Renal pelvis (tissue), 12 donors: ENCODE measurements at places on chromosomes 1 and 21.

DNA sequence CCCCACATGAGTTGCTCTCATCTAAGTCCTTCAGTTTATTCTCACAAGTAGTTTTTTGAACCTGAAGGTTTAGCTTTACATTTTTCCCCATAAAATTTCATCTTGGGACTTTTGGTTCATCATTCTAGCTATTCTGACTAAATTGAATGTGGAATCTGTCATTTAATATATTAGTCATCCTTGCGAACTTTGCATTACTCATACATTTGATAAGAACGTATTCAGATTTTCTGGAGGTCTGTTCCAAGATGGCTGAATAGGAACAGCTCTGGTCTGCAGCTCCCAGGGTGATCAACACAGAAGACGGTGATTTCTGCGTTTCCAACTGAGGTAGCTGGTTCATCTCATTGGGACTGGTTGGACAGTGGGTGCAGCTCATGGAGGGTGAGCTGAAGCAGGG is 59.8 kb upstream of the CSF1 start:
- DNase-seq = no peak

GRCh38 chr21:42340187-42341050 is 10.4 kb downstream of the TFF2 start:
- no peak for DNase-seq

DNA sequence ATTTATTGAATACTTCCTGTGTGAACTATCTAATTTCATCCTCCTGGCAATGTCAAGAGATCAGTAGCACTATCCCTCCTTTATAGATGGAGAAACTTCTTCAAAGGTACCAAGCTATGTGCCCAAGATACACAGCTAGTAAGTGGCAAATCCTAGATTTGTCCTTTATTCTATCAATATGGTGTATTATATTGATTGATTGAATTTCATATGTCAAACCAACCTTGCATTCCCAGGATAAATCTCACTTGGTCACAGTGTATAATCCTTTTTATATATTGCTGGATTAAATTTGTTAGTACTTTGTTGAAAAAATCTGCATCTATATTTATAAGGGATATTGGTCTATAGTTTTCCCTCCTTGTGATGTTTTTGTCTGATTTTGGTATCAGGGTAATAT is 48.8 kb upstream of the TMEM51 start:
- DNase-seq = no peak

DNA sequence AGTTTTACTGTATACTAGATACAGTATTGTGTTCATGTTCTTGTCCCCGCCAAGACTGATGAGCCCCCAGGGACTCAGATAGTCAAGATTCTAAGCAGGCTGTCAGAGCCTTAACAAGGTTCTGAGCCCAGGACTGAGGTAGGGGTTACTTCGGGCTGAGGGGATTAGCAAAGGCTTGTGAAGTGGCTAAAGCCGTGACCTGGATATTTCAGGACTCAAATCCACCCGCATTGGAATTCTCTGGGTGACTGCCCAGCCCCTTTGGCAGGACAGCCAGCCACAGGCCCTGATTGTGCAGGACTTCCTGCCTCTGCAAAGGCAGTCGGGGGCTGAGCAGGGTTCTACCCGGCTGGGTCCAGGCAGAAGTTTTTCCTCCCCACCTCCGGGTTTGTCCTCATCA is at the start of gene PLA2G5:
Gene PLA2G5, plus strand, starts transcription at position 321 of the 400 bp plus-strand sequence. CDS start 14,637 bp downstream, outside the sequence.
- no peak for DNase-seq

DNA sequence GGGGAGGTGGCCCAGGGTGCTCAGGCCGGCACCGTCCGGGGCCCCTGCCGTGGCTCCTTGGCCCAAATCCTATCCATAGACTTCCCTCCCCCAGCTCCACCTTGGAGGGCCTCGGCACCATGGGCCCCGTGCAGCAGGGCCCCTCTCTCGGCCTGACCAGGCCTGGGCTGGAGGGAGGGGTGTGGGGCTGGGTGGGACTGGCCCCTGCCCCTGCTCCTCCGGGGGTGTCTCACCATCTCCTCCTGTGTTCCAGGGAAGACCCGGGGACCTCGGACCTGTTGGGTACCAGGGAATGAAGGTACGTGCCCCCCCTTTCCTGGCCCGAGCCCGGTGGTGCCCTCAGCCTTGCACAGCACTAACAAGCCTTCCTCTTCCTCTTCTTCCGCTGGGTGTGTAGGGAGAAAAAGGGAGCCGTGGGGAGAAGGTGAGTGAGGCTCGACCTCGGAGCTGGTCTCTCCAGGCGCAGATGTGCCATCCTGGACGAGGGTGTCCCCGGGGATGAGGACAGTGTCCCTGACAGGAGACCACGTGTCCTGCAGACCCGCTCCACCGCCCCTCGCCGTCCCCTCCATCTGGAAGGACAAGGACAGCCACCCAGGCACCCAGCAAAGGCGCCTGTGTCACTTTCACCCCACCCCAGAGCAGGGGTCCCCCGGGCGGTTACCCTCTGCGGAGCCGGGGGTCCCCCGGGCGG is 7.9 kb downstream of the COL6A1 start:
- DNase-seq = no peak

- no peak for DNase-seq
These were observed 3.5 kb downstream of the PEX10 start for GRCh38 chr1:2408859-2409276.

DNA sequence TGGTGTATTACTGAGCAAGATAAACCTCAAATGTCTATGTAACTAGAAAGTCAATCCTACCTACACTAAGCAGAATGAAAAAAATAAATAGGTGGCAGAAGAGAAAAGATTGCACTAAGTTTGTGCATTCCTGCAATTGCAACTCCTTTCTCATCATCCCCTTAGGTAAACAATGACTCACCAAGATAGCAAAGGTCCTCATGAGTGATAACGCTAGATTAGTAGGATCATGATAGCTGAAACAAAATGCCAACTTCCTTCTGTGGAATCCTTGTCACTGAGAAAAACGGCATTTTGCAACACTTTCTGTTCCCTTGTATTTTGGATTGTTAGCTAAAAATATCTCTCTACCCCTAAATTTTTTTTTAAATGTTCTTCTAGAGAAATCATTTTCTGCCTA is 20.0 kb upstream of the FCER1A start:
- DNase-seq = no peak

- DNase-seq = no peak
These were observed 54.1 kb downstream of the CD2 start for GRCh38 chr1:116808200-116808847.

GRCh38 chr1:117631359-117632160 is 25.7 kb downstream of the TENT5C start:
- DNase-seq = no peak

DNA sequence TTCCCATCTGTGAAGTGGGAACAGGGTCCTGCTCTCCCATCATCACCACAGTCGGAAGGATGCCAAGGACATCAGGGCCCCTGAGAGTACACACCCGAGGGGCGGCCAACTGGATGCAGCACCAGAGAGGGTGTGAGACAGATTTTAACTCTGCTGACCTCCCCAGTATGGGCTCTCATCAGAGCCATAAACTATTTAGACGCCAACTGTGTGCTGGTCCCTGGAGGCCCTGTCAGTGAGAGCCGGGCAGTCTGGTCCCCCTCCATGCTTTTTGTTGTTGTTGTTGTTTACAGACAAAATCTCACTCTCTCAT is 1.7 kb downstream of the FGR start:
- no peak for DNase-seq

DNA sequence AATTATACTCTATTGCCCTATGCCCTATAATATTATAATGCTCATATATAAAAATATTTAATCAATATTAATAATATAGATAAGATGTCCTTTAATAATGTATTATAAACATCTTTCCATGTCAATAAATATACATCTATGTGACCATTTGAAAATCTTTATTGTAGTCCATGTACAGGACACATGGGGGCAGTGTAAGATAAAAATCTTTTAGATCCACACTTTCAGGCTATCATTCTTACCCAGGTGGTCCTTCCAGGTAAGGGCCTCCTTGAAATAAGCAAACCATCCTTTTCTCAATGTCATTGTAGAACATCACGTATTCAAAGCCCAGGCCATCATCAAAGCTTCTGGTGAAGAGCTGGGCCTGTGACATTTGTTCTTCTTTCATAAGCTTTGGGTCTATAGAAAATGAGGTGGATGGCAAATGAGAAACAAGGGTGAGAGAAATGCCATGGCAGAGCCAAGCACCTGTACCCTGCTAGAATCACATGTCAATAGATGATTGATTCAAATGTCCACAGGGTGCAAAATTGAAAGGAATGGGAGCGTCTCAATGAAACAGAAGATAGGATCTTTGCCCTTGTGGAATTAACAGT is 20.2 kb downstream of the THEM4 start:
- no peak for DNase-seq

- DNase-seq = peak; percentile 33
These were observed 226.5 kb downstream of the SMYD3 start for GRCh38 chr1:246280551-246280950.

- DNase-seq = no peak
These were observed 2.0 kb upstream of the PERM1 start for GRCh38 chr1:983798-984475.

DNA sequence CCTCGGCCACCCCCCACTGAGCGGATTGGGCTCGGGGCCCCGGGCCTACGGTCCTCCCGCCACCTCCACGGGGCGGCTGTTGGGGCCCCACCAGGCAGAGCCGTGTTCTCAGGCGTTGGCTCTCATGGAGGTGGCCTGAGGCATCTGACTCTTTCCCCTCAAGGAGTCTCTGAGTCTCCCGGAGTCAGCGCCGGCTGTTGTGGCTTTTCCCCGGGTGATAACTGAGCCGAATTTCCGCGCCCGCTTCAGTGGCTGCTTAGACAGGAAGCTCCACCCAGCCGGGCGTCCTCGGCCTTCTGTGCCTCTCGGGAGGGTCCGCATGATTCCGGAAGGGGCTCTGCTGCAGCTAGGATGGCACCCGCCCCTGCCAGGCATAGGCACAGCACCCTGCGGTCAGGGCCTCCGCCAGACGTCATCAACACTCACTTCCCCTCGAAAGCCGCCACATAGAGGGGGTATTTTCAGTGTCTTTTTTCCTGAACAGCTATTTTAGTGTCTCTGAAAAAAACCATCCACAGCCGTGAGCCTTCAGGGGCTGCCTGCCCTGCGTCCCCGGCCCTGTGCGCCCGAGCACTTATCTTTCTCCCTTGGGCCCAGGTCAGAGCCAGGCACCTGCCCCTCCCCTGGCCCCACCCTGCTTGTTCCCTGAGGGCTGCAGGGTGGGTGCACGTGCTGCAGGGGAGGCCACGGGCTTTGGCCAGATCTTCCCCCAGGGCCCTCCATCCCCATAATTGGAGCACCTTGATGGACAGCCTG is 72.9 kb downstream of the SKI start:
- DNase-seq = no peak

GRCh38 chr1:207985996-207986395 is 75.1 kb upstream of the CD34 start:
- no peak for DNase-seq

DNA sequence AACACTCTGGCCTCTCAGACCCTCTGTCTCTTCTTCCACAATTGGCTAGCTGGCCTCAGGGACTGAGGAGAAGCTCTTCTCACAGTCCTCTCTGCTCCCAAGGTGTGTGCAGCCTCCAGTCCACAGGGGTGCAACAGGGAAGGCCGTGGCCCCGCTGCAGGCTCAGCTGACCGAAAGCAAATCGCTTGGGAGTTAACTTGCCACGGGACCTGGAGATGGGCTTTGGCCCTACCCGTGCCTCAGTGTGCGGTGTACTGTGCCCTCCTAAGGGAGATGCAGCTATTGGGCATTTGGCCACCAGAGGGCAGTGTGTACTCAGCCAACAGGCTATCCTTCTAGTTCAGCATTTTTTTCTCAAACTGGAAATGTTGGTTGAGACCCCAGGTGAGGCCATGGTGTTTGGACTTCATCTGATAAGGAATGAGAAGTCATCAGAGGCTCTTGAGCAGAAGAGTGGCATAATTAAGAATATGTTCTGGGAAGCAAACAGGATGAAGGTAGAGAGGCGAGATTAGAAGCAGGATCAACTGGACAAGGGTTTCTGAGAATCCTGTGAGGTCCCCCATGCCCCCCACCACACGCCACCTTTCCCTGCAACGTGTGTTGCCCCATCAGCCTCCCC is 42.5 kb upstream of the TMEM125 start:
- DNase-seq = peak; percentile 79
